NCI-H510A (cell line): ENCODE measurements at places on chromosomes 3 and 15.

- no peak for DNase-seq
Observed at GRCh38 chr3:185789891-185790830, 34.7 kb downstream of the IGF2BP2 start.

DNA sequence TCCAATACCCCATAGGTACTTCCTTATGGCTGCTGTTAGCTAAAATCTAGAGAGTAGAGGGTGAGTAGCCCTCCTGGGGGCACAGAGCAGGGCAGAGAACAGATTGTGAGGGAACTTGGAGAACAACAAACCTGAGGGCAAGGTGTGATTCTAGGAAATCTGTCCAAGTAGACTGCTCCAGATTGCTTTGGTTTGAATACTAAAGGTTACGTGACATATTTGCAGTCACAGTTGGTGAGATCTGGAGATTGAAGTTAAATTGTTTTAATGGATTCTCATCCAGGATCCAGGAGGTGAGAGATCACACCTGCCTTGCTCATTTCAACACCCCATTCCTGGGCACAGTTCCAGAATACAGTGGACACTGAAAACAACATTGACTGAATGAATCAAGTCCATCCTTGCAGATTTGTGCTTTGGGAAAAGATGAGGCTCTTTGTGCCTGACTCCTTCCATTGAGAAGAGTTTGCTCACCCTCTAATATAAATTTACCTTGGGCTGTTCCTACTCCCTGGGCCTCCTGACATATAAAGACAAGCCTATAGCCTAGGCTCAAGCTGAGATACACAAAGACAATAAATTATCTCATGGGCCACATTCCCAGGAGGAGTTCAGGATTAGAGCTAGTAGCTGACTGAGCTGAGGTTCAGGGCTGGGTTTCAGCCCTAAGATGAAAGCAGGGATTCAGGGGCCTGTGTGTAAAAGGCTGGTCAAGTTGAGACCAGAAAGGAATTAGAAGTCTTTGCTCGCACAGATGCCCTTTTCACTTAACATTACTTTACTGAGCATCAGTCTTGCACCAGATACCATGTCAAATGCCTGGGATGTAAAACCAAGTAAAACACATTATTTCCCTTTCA is 400.9 kb upstream of the MCTP2 start:
- no peak for DNase-seq

GRCh38 chr15:92623435-92623834 is 32.1 kb downstream of the FAM174B start:
- DNase-seq: peak; percentile 85

GRCh38 chr3:65907232-65908130 is 131.2 kb downstream of the MAGI1 start:
- DNase-seq: no peak

GRCh38 chr15:96992817-96993216 is 662.3 kb downstream of the NR2F2 start:
- no peak for DNase-seq

DNA sequence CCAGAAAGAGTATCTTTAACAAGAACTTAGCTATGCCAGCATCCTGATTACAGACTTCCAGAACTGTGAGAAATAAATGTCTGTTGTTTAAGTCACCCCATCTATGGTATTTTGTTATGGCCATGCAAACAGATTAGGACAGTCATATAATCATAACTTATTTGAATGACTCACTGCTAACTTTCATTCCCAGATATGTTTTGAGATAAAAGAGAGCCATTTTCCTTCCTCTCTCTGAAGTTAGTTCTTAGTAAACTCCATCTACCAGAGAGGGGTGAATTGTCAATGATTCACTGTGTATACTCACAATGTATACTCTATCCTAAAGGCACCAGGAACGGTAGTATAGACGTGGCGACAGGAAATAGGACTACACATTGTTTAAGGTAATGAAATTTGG is 179.4 kb upstream of the DPH6 start:
- DNase-seq: no peak

- no peak for DNase-seq
Observed at GRCh38 chr3:98541695-98542094, 9.9 kb downstream of the GPR15 start.

DNA sequence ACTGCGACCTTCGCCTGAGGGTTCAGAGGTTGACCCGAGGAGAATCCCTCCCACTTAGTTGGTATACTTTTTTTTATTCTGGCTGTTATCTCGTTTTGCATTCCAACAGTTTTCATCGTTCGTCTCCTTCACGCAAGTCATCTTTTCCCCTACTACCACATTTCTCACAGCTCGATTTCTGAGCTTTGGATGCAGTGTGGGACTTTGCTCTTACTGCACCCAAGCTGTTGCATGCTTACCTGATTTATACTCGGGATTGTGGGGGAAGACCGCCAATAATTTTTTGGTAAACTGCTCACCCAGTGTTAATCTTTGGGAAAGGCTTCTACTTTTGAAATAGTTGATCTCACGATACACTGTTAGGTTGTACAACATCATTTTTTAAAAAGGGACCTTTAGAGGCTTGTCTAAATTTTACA is 702 bp downstream of the TBC1D23 start:
- DNase-seq: no peak

GRCh38 chr3:17194116-17194515 is 309.4 kb downstream of the PLCL2 start:
- DNase-seq: no peak
